D341Med (cell line): ENCODE measurements at places on chromosomes 4 and X.

- peak; percentile 77 for DNase-seq
Measured at GRCh38 chr4:56655627-56656345, 25.3 kb downstream of the HOPX start.

DNA sequence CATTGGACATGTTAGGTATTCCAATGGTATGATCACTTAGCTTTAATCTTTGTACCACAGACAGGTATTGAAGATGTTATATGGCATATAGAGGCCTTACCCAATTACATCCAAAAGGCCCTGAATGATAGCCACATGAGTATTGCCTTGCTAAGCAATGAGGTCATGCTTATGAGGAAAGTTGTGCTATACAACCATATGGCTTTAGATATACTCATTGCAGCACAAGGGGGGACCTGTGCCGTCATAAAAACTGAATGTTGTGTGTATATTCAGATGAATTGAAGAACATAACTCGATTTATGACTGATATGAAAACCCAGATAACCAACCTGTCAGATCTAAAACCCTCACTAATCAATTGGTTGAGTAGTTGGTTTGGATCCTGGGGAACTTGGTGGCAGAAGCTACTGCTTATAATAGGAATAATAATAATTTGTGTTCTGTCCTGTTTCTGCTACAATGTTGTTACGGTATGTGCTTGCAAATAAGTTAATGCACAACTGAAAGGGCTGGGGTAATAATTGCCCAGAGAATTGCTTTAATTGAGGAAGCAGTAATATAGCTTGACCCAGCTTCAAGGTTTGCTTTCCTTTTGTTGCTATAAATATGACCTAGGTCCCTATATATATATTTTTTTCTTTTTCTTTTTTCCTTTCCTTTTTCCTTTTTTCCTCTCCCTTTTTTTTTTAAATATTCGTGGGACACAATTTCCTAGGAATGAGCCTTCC lies 21.5 kb upstream of the CSTF2 start:
- DNase-seq, result no peak

- no peak for DNase-seq
Measured at GRCh38 chr4:186348433-186348832, 82.4 kb downstream of the F11 start.

GRCh38 chr4:3416270-3416669 lies 25.5 kb upstream of the HGFAC start:
- no peak for DNase-seq

- no peak for DNase-seq
Measured at GRCh38 chr4:94455081-94455480, 3.3 kb downstream of the PDLIM5 start.

- no peak for DNase-seq
Measured at GRCh38 chr4:46505131-46505530, 115.2 kb upstream of the GABRA2 start.

DNA sequence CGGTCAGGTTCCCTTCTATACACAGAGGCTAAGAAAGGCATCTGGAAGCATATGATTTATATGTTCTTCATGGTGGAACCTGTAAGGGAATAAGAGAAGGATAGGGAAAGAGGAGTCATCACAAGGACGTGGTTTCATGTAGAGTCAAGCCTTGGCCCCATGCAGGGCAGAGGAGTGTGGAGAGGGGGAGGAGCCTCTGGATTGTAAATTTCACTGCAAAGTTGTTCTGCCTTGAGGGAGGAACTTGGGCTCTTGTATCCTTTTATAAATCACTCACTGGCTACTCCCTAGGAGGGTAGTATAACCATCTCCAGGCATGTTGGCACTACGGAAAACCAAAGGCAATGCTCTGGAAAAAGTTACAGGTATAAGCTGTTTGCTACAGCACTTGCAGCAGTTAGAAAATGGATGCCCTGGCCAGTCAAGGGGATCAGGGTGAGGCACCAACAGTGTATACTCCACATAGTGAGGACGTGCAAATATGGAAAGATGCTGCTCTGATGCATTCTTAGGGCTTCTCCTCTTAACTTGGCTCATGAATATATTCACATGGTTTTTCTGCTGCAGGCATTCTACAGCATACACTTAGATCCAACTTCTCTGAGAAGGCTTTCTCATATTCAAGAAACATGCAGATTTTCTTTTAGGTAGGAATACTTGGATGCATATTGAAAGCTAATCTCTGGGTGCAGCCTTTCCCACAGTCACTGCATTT lies 60.3 kb upstream of the ZNF81 start:
- DNase-seq, result no peak

GRCh38 chrX:31268359-31268758 lies 196.5 kb upstream of the FTHL17 start:
- peak; percentile 11 for DNase-seq
